Stimulated activated CD8-positive, alpha-beta memory T cell treated with anti-CD3 and anti-CD28 coated beads, Interleukin-15, amount 100 ng/mL, for 4 hours (primary cell): ENCODE measurements at places on chromosomes 7 and 10.

DNA sequence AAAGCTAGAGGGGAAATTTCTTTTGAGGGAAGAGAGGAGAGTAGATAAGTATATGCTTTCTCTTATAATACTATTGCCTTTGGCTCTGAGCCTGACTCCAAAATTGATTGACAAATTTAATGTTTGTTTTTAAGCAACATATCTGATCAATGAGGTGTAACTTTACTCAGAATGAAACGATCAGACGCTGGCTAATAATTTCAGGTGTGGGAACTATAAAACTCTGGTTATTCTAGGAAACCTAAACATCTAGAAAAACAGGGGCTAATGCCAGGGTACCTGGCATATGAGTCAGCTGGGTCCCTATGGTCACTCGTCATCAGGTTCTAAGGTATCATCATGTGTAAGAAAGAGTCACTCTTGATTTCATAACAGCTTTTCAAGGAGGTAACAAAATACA, 139.7 kb downstream of the ATE1 start:
- no peak for DNase-seq

DNA sequence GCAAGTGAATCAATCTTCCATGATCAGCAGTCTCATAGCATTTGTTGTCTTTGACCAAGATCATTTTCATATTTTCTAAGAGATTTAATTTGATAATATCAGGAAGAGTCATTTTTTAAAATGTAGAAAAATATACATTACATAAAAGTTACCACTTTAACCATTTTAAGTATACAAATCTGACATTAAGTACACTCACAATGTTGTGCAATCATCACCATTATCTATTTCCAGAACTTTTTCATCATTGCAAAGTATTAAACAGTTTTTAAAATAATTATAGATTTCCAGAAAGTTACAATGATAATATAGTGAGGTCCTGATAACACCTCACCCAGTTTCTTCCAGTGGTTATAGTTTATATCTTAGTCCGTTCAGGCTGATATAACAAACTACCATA, 222.5 kb upstream of the RHOBTB1 start:
- no peak for DNase-seq

DNA sequence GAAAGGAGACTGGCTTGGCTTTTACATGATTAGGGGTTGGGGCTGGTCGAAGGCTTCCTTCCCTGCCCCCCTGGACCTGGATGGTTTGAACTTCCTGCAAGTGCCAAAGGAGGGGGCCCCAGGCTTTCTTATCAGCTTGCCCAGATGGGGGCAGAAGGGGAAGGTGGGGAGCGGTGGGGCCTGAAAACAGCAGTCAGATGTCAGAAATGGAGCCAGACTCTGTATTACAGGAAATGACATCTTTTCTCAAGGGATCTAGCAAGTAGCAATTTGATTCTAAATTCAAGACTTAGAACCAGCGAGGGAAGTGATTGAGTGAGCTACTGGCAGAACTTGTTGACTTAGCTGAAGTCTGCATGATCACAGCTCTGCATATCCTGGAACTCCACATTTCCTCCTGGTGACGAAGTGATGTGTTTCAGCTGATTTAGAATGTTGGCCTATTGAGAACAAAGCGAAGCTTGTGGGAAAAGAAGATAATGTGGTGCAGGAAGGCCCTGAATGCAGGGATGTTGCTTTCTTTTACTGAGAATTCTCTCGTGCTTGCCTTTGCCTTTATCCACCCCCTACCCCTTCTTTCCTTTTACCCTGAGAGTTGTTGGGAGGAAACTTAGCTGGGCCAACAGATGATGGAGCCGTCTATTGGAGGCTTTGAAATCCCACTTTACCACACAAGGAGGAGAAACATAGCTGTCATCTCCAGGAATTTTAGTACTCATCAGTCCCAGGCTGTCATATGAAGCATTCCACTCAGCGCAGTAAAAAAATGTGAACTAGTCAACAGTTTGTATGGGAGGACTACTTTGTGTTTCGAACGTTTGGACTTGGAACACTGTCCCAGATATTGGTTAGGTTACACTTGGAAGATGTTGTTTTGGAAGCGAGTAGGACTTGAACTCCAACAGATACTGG, 43.2 kb downstream of the CCNY start:
- DNase-seq = no peak

DNA sequence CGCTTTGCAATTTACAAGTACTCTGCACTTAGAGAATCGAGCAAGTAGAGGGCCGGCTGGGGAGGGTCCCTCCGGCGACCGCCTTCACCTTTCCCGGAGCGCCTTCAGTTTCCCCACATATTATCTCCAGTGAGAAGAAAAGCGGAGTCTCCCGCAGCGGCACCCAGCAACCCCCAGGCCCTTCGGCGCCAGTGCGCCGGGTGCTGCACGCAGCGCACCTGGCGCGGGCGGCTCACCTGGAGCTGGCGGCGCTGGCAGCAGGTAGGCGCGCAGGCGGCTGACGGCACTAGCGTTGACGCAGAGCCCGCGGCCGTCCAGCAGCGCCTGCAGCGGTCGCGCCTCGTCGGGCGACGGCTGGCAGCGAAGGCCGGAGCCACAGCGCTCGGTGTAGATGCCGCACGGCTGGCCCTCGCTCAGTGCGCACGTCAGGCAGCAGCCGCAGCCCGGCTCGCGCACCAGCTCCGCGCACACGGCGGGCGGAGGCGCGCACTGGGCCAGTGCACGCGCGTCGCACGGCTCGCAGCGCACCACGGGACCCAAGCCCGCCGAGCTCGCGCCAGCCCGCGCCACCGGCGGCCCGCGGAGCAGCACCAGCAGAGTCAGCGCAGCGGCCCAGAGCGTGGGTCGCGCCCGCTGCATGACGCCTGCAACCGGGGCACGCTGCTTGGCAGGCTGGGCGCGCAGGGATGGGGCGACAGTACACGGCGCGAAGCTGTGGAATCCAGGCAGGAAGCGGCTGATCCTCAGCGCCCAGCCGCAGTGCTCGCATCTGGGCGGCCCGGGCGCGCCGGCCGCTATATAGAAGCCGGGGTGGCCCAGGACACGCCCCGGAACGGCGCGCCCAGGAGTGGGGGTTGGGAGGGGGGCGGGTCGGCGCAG, at the start of gene IGFBP3:
Gene IGFBP3, minus strand, starts transcription at position 771 of the 879 bp plus-strand sequence. Its CDS starts 132 bp downstream, at position 639.
- no peak for DNase-seq

- DNase-seq = no peak
These were observed 186.0 kb upstream of the SHH start for GRCh38 chr7:155998328-155998691.

- DNase-seq = no peak
These were observed 149.7 kb downstream of the NOC3L start for GRCh38 chr10:94213001-94213530.

DNA sequence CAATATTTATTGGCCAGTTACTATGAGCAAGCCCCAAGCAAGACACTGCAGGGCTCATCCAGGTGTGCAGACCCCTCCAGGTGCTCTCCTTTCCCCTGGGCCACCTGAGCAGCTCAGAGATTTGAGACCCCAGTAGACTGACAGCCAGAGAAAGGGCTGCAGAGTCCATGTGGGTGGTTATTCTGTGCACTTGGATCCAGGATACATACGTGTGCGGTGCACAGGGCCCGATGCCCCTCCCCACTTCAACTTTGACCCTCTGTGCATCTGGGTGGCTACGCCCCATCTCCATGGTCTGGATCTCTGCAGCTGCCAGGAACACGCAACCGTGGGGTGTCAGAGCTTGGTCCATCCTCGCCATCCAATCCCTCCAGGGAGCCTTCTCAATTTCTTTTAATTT, 72.9 kb downstream of the MKI67 start:
- DNase-seq = no peak

DNA sequence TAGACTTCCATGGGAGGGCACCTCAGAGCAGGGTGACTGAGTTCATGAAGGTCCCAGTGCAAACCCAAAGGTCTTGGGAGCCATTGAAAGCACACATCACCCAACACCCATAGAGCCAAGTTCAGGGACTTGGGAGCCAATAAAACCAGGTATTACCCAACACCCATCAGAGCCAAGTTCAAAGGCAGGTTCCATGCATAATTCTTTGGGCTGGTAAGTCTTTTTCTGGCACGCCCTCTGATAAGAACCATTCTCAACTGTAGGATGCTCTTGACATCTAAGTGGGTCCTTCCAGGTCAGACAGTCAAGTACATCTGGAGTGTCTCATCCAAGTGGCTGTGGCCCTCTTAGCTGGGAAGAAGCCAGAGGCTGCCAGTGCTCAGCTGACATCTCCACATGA, 63.2 kb downstream of the EBF3 start:
- no peak for DNase-seq

DNA sequence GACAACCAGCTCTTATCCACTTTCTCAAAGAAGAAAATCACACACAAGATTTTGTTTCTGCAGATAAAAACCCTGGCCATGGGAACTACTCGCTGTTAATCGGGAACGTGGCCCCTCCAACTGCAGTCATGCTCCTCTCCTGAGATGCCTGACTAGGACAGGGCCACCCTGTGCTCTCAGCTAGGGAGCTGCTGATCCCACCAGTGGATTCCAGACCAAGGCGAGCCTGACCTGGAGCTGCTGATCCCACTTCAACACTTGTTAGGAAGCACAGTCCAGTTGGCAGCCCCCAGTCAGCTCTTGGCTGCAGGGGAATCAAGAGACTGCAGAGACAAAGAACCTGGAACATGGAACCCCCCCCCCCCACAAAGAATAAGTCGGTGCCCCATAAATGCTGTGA, 474.3 kb upstream of the MGMT start:
- DNase-seq = no peak

DNA sequence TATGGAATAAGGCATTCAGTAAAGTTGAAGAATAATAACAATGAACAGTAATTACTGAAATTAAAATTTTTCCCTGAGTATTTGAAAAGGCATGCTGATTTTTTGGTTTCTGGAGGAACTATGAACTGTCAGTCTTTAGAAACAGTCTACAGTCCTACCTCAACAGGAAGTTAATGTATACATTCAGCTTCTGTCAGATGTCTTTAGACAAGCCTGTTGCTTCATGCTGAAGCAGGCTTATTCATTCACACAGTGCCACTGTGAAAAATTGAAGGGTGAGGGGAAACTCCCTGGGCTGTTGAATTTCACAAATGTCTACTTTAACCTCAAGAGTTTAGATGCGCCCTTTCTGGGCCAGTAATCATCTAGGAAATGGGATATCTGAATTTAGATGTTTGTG, 3.5 kb downstream of the NRF1 start:
- DNase-seq = no peak

- no peak for DNase-seq
These were observed 13.8 kb upstream of the POT1 start for GRCh38 chr7:124943472-124943871.

DNA sequence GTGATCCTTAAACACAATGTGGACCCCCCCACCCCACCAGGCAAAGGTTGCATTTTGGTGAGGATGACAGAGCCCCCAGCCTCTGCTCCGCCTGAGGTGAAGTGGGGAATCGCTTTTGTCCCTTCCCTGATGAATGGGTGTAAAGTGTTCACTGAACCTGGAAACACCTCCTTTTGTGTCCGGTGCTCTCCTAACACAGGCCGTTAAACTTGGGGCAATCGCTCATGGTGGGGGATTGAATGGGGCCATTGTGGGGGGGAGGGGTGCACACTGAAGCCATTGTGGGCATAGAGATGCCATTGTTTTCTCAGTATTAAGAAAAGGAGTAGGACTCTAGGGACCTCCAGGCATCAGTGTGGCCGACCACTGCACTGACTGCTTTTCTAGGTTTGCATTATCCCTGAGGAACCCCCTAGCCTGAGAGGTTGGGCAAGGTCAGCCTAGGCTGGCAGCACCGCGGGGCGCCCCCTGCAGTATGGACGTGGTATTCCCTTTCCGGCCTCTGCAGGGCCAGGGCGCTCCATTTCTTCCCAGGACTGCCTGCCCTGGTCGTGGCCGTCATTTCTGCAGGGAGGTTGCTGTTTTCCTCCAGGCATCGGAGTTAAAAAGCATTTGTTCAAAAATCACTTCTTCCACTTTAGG, 158.3 kb downstream of the TCF7L2 start:
- no peak for DNase-seq

GRCh38 chr10:31064348-31064747, 32.7 kb upstream of the ZNF438 start:
- no peak for DNase-seq

GRCh38 chr7:17709599-17709998, 230.7 kb downstream of the SNX13 start:
- no peak for DNase-seq

- DNase-seq = no peak
These were observed 164.2 kb downstream of the RAPGEF5 start for GRCh38 chr7:22192801-22193200.

DNA sequence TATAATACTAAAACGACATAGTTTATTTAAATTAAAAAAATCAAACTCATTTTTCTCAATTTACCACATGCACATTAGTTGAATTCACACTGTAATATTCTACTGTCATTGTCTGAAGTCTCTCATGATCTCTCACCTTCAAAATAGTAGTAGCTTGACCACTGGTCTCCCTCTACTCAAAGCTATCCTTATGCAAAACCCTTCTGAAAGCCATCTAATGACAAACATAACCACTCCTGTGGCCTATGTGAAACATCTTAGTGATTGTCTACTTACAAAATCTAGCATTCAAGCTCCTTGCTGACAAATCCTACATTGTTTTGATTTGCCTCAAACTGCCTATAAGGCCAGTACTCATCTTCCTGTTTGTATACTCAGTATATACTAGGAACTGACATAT, 606.0 kb upstream of the GHITM start:
- no peak for DNase-seq

- DNase-seq = no peak
These were observed 23.4 kb downstream of the CAMK2G start for GRCh38 chr10:73850863-73851461.

DNA sequence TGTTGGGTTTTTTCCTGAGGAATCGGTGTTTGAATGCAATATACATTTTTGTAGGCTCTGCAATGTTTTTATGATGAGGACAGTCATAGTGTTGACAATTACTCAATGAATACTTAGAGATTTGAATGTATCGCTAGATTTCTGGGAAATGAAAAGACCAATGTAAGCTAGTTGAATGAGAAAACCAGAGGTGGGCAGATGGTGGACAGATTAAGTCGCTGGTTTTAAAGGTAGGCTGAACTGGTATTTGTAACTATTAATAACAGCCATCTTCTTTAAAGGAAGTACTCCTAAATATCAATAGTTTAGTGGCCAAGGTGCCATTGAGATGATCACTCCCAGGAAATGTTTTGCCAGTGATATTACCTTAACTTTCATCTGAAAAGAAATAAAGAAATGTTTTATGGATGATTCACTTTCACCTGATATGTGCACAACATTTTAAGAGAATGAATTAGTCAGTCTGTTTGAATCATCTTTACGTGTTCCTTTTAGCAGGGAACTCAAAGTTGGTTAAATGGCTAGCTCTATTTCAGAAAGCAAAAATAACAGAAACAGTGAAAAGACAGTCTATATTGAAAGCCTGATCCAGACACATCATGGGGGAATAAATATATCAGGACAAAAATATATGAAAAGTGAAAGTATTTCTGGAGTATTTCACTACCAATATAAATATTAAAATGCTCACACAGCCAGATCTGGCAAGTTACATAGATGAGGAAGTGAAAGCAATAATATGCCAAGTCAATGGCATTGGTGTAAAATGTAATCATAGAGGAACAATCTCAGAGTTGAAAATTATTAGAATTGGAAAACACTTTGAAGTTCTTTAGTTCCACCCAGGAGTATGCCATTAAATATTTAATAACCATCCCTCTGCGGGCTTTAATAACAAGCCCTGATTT, 20.7 kb downstream of the MET start:
- DNase-seq = no peak

- no peak for DNase-seq
These were observed 249.1 kb upstream of the YAE1 start for GRCh38 chr7:39317107-39317506.
